AG09309 (cell line): ENCODE measurements at places on chromosomes 3 and 15.

DNA sequence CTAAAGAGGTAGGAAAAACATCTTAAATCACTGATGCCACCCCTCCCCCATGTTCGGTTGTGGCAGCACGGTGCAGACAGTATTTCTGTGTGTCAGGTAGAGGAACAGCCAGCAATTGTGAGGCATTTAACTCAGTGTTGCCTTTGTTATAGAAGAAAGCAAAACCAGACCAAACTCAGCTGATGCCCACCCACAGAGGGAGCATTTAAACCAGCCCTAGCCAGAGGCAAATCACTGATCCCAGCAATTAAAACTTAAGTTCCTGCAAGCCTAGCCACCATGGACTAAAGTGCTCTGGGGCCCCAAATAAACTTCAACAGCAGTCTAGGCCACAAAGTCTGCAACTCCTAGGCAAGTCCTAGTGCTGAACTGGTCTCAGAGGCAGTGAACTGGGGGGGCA is 94.5 kb downstream of the CFAP20DC start:
- no peak for DNase-seq

GRCh38 chr3:132822266-132822665 is 100.1 kb upstream of the NPHP3 start:
- no peak for DNase-seq

GRCh38 chr3:42552830-42553229 is 28.9 kb downstream of the SEC22C start:
- no peak for DNase-seq

GRCh38 chr3:25448750-25449692 is 21.0 kb downstream of the RARB start:
- no peak for DNase-seq

DNA sequence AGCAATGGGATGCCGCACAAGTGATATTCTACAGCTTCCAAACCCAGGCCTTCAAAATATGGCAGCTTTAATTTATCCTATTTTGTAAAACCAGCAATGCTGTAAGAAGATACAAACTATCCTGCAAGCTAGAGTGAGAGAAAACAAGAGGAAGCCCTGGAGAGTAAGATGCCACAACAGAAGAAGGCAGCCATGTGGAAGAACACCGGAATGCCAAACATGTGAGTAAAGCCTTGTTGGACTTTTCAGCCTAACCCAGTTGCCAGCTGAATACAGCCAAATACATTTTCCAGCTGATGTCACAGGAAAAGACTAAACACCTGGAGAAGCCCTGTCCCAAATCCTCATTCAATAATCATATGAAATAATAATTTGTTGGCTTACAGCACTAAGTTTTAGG is 1115.1 kb upstream of the CADM2 start:
- no peak for DNase-seq

DNA sequence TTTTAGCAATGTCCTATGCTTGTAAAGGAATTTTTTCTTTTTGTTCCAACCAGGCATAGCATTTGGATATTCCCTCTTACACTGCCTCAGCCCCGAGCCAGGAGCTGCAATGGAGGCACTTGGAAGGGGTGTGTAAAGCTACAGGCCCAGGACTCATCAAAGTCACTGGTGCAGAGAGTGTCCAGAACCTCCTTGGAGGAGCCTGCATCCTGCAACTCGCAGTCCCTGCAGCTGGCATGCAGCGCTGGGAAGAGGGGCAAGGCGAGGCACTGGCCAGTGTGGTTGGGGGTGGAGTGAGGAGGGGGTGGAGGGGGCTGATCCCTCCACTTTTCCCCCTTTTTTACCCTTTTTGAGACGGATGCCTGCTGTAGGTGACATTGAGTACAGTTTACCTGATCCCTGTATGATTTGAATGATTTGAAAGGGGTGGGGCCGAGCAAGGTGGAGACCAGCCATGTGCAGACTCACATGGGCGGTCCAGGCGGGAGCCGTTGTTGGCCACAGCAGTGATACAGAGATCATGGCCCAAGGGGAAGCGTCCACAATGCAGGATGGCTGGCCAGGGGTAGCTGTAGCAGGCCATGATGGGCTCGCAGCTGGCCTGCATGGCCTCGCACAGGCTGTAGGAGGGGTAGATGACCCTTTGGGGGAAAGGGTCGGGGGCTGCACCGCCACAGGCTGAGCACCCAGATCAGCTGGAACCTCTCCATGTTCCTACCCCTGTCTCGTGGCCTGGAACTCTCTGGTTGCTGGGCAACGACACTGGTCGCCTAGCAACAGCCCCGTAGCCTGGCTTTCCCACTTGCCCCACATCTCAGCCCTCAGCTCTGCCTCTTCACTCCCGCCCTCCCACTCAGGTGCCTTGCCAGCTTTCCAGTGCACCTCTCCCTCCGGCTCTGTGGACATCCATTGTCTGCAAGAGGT is 7.9 kb downstream of the P4HTM start:
- DNase-seq: no peak

- no peak for DNase-seq
Measured at GRCh38 chr15:38796589-38796988, 232.0 kb upstream of the RASGRP1 start.

- no peak for DNase-seq
Measured at GRCh38 chr3:195559723-195560409, 16.7 kb upstream of the PPP1R2 start.

DNA sequence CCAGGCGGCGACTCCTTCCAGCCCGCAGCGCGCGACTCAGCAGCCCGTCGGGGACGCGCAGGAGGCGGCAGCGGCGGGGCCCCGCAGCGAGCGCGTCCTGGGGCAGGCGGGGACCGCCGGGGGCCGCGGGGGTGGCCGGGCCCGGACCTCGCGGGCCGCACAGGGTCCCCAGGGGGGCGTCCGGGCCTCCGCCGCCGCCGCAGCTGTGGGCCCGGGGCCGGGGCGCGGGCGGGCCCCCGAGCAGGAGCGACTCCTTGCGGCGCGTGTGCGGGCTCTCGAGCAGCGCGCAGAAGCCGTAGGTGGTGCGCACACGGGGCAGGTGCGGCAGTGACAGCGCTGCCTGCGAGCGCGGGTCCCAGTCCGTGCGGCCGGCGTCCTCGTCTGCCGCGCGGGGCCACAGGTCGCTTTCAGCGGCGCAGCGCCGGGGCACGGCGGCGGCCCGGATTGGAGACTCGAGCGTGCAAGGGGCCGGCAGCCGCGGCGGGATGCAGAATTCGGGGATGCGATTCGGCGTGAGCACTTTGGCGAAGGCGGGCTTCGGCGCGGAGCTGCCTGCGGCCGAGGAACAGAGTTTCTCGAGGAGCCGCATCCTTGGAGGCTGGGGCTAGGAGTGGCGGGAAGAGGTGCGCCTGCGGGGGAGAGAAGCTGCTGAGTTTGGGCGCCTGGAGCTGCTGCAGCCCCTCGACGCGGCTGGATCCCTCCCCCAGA is 535 bp downstream of the C2CD4B start:
- no peak for DNase-seq

DNA sequence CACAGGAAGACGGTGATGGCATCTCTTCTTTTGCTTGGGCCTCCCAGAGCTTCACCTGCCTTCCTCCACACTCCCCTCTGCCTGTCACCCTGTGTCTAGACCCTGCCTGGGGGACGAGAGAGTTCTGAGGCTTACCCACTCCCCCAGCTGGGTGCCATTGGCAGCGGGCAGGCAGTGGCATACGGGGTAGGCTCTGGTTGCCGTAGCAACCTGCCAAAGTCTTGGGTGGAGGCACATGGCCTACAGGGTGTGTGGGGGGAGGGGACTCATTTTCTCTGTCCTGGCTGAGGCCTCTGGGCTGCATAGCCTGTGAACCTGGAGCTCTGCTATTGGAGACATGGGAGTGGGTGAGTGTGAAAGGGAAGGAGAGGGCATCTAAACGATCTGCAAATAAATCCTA is 4.4 kb downstream of the INSYN1 start:
- no peak for DNase-seq

GRCh38 chr15:89783111-89783860 is 7.2 kb downstream of the MESP2 start:
- peak; percentile 64 for DNase-seq

GRCh38 chr15:63599401-63600000 is 2.3 kb downstream of the FBXL22 start:
- DNase-seq: no peak

DNA sequence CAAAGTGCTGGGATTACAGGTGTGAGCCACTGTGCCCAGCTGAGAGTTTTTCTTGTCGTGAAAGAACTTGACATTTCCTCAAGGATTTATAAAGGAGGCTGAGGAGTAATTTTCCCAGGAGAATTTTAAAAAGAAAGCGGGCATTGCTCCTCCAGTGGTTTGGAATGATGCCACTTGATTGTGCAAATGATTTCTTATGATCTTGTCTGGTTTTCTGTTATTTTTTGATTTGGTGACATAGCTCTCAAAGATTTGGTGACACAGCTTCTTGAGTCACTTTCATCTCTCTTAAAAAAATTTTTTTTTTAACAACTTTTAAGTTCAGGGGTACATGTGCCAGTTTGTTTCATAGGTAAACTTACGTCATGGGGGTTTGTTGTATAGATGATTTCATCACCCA is 24.6 kb upstream of the NFKBIZ start:
- no peak for DNase-seq

GRCh38 chr3:142355692-142356091 is 92.1 kb downstream of the XRN1 start:
- DNase-seq: no peak

DNA sequence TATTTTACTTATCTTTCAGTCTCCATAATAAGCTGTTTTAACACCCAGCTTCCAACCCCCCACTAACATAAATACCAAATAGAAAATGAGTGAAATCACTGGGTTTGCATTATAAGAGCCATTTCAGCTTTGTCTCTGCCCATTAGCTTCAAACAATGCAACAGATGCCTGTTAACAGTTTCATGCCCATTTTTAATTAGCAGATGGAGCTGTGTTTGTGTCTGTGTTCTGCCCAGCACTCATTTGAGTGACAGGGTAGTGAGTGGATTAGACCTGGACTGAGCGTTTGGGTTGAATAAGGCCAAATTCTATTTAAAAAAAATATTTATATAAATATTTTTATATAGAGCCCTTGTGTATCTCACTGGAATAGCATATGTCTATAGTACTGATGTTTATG is 7.4 kb downstream of the RAB8B start:
- no peak for DNase-seq

GRCh38 chr3:71416876-71417275 is 166.7 kb downstream of the FOXP1 start:
- DNase-seq: no peak

GRCh38 chr3:125916376-125916978 is 52.5 kb upstream of the ROPN1B start:
- DNase-seq: peak; percentile 77

DNA sequence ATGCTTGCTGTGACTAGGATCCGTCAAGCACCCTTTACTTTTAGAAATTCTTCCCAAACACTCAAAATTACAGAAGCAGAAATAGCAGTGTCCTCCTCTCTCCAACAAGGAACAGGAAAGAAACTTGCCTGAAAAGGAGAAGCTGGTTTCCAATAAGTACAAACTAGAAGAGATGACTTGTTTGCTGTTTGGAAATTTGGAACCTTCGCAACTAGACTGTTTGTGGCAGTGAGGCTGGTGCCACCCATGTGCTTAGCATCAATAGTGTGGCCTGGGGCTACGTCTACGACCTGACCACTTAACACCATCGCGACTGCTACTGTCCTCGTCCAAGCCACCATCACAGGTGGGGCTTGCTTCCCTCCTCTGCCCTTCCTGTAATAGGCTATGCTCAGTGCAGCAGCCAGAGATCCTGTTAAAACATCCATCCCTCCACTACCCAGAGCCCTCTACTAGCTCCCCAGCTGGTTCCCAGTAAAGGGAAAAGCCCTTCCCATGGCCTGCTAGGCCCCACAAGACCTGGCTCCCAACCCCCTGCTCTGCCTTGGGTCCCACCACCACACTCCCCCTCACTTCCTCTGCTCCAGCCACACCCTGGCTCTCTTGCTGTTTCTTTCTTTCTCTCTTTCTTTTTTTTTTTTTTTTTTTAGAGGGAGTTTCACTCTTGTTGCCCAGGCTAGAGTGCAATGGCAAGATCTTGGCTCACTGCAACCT is 52.6 kb upstream of the CCR2 start:
- no peak for DNase-seq

DNA sequence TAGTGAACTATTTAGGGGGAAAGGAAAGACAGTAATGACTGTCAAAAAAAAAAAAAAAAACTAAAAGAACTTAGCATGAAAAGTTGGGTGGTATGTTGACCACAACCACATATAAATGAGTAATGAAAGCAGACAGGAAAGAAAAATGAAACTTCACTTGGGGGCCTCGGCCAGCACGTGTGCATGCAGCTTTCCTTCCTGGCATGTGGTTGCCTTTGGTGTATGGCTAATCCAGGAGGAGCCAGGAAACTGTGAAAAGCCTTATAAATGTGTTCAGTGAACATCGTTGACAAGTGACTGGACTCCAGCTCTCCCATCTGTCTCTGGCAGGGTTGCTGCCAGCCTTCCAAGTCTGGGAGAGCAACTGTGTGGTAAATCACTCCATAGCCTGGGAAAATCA is 195.1 kb downstream of the DTWD1 start:
- DNase-seq: peak; percentile 88

DNA sequence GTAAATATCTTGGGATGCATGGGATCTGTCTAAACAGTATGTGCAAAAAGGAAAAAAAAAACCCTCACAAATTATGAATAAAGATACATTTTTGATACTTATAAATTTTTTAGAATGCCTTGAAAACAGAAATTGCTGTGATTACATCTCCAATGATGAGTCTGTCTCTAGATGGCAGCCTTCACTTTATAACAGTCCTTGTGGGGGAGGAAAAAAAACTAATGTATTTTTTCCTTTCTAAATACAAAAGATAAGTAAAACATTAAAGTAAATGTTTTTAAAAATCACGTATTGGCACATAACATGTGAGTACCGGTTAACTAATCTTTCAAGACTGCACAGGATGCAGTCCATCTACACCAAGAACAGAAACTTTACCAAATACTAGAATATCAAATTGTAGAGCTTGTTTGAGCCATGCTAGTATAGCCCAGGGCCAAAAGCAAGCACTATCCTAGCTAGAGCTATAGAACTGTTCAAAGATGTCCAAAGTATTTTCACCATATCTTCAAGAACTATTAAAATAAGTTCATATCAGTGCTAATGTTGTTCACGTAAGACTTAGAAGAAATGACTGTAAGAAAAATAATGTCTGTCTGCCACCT is 206.4 kb downstream of the STAG1 start:
- DNase-seq: no peak

- DNase-seq: no peak
Measured at GRCh38 chr3:62662677-62663076, 212.5 kb downstream of the CADPS start.

- no peak for DNase-seq
Measured at GRCh38 chr3:29901097-29901496, 620.2 kb downstream of the RBMS3 start.

DNA sequence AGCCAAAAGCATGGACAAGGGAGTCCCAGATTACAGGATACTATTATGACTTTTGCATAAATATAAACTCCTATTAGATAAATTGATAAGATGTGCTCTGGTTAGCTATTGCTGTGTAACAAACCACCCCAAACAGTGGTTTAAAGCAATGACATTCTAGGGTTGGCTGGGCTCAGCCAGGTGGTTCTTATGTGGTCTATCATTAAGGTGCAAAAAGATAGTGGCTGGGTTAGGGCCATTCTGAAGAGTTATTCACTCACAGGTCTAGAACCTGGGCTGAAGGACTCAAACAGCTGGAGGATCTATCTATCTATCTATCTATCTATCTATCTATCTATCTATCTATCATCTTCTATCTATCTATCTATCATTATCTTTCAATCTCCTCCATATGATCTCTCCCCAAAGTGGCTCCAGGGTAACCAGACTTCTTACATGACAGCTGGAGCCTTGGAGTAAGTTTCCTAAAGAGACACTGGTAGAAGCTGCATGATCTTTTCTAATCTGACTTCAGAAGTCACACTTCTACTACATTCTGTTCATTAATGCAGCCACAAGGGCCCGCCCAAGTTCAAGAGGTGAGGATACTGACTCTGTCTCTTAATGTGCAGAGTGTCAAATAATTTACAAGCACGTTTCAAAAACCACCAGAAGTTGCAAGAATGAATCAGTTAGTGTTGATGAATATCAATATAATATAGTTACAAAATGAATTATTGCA is 74.9 kb upstream of the XCR1 start:
- no peak for DNase-seq
